ENCODE measurements at places on chromosomes 6 and 20.

DNA sequence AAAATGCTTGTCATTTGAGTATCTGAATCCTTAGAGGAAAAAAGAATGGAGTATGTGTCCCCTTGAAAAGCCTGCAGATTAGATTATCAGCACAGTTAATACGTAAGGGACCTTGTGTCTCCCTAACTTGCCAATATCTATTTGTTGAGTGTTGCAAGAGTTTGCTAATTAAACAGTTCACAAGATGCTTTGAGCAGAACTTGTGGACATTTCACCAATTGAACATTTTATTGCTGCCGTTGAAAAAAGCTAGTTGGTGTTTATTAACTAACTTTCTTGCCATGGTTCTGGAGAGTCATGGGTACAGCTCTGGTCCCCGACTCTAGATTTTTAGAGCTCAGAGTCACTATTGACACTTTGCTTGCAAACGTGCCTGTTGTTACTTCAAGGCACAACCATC is 30.6 kb upstream of the PRDM1 start:
- DNase-seq = no peak

DNA sequence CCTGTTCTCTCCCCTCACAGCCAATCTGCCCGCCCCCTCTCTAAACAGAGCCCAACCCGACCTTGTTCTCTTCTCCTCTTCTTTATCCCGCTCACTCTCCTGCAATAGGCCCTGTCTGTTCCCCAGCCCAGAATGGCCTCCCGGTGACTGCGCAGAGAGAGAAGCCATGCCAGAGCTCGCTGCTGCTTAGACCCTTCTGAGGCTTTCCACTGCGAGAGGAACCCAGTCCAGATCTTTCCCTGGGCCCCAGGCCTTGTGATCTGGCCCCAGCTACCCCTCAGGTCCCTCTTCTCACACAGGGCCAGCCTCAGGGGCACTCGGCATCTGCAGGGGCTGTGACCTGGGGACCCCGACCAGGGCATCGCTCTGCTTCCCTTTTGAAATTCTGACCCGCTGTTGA is 58.1 kb downstream of the TMEM242 start:
- DNase-seq = no peak

DNA sequence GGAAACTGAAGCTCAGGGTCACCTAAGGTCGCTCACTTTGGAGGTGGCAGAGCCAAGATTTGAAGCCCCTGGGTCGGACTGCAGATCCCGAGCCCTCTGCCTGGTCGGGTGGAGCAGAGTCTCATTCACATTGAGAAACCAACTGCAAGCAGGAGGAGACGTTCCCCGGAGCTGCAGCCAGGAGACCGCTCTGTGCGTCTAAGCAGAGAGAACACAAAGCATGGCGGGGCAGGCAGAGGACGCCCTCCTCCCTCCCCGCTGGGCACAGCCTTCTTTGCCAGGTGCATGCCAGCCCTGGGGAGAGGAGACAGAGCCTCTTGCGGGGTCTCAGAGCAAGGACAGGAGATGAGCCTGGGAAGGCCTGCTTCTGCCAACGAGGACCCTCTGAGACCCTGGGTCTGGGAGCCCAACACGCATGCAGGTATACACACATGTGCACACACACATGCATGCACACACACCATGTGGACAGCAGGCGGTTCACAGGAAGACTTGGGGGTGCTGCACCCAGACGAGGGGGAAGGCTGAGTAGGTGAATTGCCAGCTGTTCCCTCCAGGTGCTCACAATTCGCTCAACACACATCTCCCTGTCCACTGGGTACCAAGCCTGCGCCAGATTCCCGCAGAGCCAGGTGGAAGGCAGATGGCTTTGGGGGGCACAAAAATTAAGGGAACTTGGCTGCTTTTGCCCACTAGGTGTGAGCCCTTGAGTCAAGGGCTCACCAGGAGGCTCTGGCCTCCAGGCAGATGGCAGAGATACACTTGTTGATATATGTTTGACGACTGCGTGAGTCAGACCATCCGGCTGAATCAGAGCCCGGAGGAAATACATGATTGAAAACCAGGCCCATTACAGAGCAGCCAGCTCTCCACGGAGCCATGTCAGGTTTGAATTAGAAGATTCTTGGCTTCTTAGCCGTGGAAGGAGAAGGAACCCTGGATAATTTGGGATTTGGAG is 5.5 kb upstream of the NTSR1 start:
- no peak for DNase-seq

DNA sequence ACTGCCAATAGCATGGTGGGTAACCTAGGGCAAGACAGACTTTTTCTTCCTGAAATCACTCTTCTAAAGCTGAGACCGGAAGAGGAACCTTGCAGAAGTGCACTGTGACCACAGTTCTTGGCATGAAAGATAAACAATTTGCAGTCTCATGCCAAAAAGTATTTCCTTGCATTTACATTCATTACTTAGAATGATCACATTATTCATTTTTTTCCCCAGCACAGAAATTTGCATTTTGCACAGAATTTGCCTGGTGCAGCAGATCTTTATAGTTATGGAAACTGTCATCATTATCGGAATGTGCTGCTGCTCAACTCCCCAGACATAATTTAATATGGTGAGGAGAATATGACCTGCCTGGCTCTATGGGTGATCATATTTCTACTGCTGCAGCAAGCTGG is 42.2 kb upstream of the EDN3 start:
- DNase-seq = no peak

- DNase-seq = peak; percentile 63
Observed at GRCh38 chr6:44542401-44543116, 155.1 kb downstream of the CDC5L start.

DNA sequence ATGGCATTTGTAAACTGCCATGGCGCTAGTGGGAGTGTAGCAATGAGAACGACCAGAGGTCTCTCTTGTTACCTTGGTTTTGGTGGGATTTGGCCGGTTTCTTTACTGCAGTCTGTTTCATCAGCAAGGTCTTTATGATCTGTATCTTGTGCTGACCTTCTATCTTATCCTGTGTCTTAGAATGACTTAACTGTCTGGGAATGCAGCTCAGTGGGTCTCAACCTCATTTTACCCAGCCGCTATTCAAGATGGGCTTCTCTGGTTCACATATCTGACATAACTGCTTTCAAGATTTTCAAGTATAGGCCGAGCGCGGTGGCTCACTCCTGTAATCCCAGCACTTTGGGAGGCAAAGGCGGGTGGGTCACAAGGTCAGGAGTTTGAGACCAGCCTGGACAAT is 1.9 kb upstream of the SFT2D1 start:
- no peak for DNase-seq

DNA sequence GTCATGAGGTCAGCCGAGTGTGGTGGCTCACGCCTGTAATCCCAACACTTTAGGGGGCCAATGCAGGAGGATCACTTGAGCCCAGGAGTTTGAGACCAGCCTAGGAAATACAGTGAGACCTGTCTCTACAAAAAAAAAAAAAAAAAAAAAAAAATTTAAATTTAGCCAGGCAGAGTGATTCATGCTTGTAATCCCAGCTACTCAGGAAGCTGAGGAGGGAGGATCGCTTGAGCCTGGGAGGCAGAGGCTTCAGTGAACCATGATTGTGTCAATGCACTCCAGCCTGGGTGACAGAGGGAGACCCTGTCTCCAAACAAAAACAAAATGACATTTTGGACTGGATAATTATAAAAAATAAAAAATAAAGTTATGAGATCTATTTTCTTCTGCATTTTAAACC is 56.2 kb downstream of the ADGRF1 start:
- DNase-seq = no peak

- no peak for DNase-seq
Observed at GRCh38 chr20:37729909-37730308, 36.1 kb downstream of the CTNNBL1 start.

DNA sequence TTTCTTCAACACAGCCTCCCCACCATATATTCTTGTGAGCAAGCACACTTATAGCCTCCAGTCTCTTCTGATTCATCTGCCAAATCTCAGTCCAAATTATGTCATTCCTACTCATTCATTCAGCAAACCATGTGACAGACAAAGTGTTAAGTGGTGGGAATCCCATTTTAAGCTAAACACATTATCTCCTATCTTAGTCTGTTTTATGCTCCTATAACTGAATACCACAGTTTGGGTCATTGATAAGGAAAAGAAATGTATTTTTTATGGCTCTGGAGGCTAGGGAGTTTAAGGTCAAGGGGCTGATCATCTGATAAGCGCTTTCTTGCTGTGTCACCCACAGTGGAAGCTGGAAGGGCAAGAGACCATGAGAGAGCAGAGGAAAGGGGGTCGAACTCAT is 23.9 kb upstream of the SMIM13 start:
- no peak for DNase-seq

GRCh38 chr6:36547646-36548400 is 544 bp upstream of the STK38 start:
- no peak for DNase-seq

DNA sequence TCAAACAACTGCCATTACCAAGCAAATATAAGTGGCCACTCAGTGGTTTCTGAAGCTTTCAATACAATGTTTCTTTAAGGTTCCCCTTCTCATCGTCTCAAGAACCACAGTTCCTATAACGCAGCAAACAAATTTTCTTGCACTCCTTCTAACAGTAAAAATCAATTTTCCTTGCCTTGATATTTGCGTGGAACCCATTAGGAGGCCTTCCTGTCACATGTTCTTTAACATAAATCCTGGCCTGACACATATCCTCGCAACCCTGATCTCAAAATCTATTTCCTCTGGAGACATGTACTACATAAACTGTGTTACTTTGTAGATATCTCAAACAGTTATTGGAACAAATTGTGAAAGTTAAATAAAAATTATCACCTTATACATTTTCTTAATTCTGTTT is 65.9 kb upstream of the MANEA start:
- DNase-seq = no peak

DNA sequence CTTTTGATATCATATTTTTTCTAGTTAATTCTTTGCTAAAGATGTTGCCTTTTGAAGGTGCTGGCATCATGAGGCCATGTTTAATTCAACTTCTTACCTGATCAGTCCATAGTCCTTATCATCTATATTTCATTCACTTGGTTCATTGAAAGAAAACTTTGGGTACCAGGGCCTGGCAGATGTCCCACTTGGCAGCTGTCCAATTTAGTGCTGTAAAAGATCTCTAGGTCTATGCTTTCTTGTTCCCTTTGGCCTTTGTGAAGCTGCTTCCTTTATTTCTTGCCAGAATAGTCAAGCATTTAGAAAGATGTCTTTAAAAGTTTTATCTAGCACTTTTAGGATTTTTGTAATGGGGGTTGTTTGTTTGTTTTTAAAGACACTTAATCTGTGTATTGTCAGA is 61.7 kb upstream of the EYA4 start:
- DNase-seq = no peak

DNA sequence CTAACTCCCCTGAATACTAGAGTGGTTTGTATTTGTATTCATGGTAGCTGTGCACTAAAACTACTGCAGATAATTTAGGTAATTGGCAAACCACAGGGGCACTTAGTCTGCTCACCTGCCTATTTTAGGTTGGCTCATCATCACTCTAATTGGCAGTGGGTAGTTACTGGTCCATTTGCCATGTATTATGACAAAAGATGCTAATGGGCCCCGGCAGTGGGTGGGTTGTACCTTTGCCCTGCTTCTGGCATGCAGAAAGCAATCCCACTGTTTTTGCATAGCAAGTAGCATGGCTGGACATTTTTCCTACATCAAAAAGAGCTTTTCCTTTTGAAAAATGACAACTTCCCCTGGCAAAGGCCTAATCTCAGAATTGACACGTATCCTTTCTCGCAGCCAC is 741.4 kb upstream of the MAP3K7 start:
- no peak for DNase-seq

- no peak for DNase-seq
Observed at GRCh38 chr6:96164802-96165201, 149.0 kb downstream of the FUT9 start.

DNA sequence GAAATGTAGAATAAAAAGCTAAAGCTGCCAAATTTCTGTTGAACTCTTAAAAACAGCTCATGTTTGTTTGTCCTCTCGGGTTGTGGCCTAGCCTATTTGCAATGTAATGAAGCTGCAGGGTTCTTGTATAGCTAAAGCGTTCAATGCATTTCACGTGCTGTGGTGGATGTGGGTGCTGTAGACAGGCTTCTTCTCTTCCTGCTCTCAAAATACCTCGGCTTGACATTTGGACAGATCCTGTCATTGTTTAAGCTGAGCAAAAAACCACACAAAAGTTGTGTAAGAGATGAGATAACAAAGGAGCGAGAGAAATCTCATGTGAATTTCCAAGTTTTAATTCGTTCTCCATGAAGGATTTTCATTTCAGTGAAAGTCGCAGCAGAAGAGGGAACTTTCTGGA is 196.3 kb upstream of the UST start:
- no peak for DNase-seq

DNA sequence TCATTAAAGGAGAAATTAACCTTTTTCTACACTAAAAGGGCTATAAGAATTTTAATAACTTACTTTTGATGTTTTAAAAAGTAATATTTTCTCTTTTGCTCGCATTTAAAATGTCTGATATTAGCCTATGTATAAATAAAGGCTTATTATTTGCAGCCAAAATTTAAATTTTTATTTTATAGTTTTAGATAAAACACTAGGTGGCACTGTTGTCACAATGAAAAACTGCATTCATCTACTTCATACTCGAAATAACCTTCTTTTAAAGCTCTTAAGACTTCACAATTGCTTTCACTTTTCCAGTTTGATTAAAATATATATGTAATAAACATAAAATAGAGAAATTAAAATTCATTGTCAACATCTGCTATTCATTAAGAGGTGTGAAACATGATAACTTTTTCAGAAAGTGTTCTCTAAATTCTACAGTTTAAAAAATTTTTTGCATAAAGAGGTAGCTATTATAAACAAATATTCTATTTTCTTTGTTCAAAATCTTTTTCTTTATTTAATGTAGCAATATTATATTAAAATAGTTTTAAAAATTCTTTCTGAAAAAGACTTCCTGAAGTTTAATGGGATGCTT is 78.8 kb upstream of the DEFB112 start:
- no peak for DNase-seq

DNA sequence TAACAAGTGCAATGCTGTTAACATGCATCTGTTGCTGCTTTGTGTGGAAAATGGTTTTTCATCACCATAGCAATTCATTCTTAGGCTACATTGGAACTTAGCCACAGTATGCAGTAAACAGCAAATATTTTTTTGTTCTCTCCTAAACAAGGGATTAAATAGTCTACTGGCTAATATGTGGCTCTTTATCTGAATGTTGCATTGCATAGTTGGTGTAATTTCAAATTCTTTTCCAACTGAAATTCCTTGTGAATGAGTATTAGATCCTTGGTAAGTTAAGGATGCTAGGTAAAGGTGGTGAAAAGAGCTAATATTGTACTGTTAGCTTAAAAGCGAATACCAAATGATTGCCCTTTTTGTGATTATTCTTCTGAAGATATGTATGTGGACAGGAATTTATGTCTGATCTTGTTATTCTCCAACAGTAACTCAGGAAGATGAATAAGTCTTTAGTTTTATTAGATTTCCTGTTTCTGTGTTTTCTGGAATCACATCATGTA is 958 bp downstream of the MLIP start:
- no peak for DNase-seq

- DNase-seq = no peak
Observed at GRCh38 chr20:48166082-48166835, 381.0 kb upstream of the SULF2 start.

- DNase-seq = peak; percentile 94
Observed at GRCh38 chr6:30828027-30828962, 56.0 kb upstream of the DDR1 start.

GRCh38 chr6:158907931-158908330 is 88.8 kb upstream of the EZR start:
- no peak for DNase-seq

- DNase-seq = no peak
Observed at GRCh38 chr6:57432157-57432556, 114.7 kb downstream of the PRIM2 start.

All from coronary artery (tissue), 2 donors.